Activated CD8-positive, alpha-beta memory T cell treated with anti-CD3 and anti-CD28 coated beads for 1 hour (primary cell): ENCODE measurements at places on chromosomes 2 and 18.

- no peak for DNase-seq
Observed at GRCh38 chr2:100554798-100555407, 7.9 kb upstream of the PDCL3 start.

DNA sequence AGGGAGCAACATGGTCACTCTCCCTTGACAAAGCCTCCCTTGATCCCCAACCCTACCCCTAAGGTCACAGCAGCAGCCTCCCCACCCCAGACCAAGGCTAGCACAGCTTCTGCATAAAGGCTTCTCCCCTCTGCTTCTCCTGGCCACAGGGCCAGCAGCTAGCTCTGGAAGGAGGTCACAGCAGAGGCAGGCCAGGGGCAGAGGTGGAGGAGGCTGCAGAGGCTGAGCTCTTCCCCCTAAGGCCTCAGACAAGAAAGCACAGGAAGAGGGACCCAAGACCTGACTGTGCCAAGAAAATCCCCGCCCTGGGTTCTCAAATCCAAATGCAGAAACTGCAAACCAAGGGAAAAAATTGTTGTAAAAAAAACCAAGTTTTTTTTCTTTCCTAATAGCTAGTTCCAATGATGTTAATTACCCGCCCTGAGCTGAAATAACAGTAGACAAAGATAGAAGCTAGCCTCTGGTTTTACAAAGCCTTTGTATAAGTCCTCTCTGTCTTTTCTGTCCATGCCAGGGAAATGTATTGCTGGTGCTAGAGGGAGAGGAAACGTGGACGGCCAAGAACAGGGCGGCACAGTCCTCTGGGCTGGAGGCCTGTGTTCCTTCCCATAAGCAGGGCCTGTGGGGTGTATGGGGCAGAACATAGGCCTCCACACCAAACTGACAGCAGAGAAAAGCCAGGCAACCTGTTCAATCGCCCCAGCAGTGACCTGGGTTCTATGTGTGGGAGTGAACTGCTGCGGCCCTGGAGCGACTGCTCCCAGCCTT, 79.5 kb downstream of the POLR1A start:
- DNase-seq, result no peak

GRCh38 chr2:127567351-127567854, 31.9 kb downstream of the MYO7B start:
- no peak for DNase-seq

DNA sequence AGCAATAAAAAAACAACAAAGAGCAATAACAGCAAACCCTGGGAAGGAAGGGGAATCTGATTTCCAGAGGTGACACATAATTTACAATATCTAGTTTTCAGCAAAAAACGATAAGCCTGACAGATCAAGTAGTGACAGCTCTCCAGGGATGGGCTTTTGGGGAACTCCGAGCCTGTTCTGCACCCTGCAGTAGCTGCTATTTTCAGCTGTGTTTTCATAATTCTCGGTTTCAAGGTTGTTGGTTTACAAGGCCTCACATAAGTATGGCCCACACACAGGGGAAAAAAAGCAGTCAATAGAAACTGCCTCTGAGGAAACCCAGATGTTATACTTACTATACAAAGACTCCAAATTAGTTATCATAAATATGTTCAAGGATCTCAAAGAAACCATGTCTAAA, 67.7 kb upstream of the CTLA4 start:
- no peak for DNase-seq

DNA sequence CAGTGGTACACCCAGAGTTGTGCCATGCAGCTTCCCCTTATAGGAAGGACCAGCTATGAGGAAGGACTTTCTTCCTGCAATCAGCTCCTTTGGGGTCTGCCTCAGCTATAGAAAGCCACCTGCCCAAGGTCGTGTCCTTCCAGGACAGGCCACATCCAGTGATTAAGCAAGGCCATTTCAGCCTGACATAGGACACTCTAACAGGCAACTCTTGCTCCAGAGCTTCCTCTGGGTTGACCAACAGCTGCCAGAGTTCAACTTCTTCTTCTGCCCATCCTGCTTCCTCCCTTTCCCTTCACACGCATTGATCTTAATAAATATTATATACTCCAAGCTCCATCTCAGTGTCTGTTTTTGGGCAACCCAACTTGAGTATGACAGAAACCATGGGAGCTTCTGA, 12.8 kb downstream of the LRP2 start:
- DNase-seq, result no peak
